ENCODE measurements at places on chromosomes 2 and 18. TPM values are rescaled to one million over a fixed set of nuclear protein-coding genes. Genes with fewer than 3 reads are reported as not detected.

GRCh38 chr2:199309973-199310372 is 147.8 kb downstream of the SATB2 start:
- no peak for DNase-seq

GRCh38 chr2:9966491-9967022 is 15.1 kb downstream of the GRHL1 start:
- no peak for DNase-seq

DNA sequence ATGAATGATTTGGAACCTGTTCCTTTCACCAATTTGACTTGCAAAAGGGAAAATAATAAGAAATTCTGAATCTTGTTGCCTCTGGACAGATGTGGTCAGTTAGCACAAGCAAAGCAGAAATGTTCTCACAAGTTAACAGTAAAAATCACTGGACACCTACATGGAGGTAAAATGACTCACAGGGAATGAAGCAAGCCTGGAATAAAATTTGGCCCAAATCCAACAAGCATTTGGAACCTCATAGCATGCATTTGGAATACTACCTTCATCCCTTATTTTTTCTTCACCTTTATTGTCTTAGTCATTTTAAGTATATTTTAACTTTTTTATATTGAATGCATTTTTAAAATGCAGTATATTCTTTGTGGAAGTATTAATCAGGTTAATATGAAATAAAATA is 602.9 kb downstream of the ARHGAP15 start:
- DNase-seq = no peak

The EFEMP1 gene
- total RNA-seq = 81.2 TPM

GRCh38 chr18:69763002-69763401 is 184.7 kb downstream of the CD226 start:
- DNase-seq = no peak

The PTPN18 gene
- 97.9 TPM for total RNA-seq

DNA sequence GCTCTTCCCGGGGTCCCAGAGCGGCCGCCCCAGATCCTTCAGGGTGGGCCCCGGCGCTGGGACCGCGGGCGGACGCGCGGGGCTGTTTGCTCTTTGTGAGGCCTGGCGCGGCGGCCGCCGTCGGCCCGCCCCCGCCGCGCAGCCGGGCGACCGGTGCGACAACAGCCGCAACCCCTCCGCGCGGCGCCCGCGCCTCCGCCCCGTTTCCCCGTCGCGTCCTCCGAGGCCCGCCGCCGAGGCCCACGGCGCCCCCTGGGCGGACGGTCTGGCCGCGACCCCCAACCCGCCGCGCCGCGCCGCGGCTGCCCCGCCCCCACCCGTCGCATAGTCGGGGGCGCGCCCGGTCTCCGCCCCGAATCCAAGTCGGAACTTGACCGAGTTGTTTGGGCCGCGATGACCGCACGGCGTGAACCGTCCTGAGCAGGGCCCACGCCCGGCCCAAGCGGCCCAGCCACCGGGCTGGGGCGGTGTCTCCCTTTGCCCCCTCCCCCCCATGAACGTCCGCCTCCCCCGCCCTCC is 448 bp downstream of the YPEL5 start:
- DNase-seq = no peak

The NCL gene
- 566 TPM for total RNA-seq

GRCh38 chr18:59547581-59548182 is 149.5 kb downstream of the CCBE1 start:
- DNase-seq = no peak

The MARCO gene
- total RNA-seq = 4.8 TPM

The CXCR2 gene
- 7.7 TPM for total RNA-seq

GRCh38 chr2:125224830-125225229 is 1199.7 kb downstream of the CNTNAP5 start:
- no peak for DNase-seq

DNA sequence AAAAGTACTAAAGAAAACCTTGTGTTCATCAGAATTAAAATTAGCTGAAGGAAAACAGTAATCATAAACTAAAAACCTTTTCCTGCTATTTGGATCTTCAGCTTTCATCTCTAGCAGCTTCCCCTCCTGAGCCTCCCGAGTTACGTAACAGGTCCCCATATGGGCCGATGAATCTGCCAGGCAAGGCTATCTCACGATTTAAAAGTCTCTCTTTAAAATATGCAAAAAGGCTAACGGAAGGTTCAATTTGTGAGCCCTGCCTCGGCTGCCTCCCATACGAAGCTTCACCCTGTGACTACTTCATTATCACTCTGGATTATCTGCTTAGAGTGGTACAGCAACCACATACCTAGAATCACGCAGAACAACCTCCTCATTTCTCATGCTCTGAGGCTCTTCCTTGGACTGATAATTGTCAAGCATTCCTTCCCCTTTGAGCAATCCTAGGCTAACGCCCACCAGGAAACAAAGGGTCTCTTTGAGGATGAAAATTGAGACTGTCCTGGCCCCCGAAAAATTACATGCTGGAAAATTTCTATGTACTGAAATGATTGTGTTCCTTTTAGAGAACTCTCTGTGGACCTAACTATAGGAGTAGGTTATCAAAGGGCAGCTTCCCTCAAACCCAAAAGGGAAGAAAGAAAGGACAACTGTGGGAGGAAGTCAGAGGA is 147.4 kb downstream of the ZEB2 start:
- DNase-seq = no peak

DNA sequence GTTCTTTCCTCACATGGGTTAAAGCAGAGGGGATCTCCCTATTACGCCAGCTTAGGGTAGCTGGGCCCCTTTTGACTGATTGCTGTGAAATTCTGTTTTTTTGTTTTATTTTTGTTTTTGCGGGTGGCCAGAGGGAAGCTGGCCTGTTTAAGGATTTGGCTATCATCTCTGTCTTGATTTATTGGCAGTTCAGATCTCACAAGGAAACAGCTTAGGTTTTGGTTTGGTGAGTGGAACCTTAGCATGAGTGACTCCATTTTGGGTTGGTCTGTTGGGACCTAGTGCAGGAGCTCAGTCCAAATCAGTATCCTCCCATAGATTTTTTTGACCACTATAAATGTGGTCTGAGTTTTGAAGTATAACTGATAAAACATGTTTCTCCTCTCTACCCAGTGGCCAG is 25.6 kb upstream of the NTSR2 start:
- no peak for DNase-seq

GRCh38 chr2:73987109-73987947 is 2.6 kb downstream of the TET3 start:
- DNase-seq = no peak

DNA sequence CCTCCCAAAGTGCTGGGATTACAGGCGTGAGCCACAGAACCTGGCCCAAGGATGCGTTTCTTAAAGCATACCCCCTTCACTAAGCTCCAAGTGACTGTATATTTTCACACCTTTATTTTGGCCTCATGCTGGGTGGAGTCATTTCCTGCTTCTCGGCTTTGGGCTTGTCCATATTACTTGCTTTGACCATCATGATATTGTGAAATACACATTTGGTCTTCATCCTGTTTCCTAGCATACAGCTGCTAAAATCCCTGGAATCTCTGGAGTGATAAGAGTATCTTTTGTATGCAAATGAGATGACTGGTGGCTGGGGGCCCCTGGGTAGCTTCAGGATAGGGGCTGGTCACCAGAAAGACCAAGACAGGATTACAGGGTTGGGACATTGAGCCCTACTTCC is 17.6 kb upstream of the COLEC12 start:
- no peak for DNase-seq

Data from ureter (tissue), 1 donor.